Left kidney (tissue), 8 donors: ENCODE measurements at places on chromosomes 4 and X. TPM values are rescaled to one million over a fixed set of nuclear protein-coding genes. Genes with fewer than 3 reads are reported as not detected.
A peak's percentile ranks its signal among the peaks of the same experiment; 100 is the strongest.

- no peak for DNase-seq
These were observed at the start of gene TADA2B for GRCh38 chr4:7043284-7044136. Gene TADA2B (plus strand): TSS chr4:7043372. CDS start chr4:7043580, 208 bp downstream.

ANAPC10 gene
- polyA plus RNA-seq = 27.1 TPM

FATE1 gene
- not detected for polyA plus RNA-seq

- DNase-seq = peak; percentile 32
These were observed 496.3 kb downstream of the PDGFC start for GRCh38 chr4:156475322-156475721.

DDX53 gene
- polyA plus RNA-seq = not detected

GRCh38 chr4:24588216-24588954 is 4.0 kb upstream of the DHX15 start:
- DNase-seq = no peak

DNA sequence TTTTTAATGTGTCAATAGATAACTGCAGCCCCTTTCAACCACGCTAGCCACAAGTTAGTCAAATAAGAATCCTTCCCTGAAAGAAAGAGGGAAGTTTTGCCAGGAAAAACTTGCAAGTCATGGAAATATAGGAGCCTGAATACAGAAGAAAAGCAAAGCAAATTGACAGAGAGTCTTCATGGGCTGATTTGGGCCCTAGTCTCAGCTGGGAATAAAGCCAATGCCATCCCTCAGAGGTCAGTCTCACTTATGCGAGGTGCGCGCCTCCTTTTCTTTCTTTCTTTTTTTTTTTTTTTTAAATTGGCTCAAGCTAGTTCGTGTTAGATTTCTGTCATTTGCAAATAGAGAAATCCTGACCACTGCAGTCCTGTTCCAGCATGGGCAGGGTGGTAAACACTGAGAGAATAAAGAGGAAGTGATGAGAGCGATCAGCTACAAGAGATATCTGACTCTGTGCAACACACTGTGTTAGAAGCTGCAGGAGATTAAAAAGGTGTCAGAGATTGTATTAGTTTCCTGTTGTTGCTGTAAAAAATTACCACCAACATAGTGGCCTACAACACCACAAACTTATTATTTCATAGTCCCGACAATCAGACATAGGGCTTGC is 299.7 kb downstream of the LDB2 start:
- DNase-seq = no peak

HELT gene
- not detected for polyA plus RNA-seq

GRCh38 chrX:150502979-150503897 is 65.2 kb upstream of the MTM1 start:
- no peak for DNase-seq

GRCh38 chrX:22689290-22689689 is 310.5 kb upstream of the DDX53 start:
- DNase-seq = no peak
